T-helper 17 cell (primary cell): ENCODE measurements at places on chromosomes 5 and 9. TPM values are rescaled to one million over a fixed set of nuclear protein-coding genes. Genes with fewer than 3 reads are reported as not detected.

DNA sequence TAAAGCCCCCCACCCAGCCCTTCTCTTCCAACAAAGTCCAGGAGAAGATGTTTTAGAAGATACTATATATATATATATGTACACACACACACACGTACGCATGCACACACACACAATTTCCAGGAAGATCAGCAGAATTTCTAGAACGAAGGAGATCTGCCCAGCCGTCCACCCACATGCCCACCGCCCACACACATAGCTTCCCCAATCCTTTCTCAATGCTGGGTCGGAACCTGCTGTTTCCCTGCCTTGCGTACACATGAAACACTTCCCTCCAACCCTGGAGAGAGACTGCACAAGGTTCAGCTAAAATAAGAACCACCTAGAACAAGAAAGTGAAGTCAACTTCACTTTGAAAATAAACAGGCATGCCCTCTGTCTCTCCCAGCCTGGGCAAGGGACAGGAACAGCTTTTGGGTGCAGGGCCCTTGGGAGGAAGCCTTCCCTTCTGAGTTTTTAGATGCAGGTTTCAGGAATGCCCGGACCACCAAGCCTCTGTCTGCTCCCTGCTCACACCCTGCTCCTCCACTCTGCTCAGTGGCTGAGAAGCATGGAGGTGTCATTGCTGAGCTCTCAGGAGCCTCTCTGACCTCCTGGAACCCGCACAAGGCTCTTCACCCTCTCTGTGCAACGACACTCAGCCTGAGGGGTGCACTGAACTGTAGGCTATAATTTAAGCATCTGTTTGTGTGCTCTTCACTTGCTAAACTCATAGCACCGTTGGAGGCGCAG is 149.4 kb downstream of the C5orf15 start:
- H3K36me3 ChIP-seq = peaks cover 3% of the 10 kb centered on the region
- H3K27me3 ChIP-seq = peaks cover 90% of the 10 kb centered on the region
- H3K4me1 ChIP-seq = peaks cover 18% of the 10 kb centered on the region
- no peak for DNase-seq
- no peak overlapping the region for H3K27ac ChIP-seq

DNA sequence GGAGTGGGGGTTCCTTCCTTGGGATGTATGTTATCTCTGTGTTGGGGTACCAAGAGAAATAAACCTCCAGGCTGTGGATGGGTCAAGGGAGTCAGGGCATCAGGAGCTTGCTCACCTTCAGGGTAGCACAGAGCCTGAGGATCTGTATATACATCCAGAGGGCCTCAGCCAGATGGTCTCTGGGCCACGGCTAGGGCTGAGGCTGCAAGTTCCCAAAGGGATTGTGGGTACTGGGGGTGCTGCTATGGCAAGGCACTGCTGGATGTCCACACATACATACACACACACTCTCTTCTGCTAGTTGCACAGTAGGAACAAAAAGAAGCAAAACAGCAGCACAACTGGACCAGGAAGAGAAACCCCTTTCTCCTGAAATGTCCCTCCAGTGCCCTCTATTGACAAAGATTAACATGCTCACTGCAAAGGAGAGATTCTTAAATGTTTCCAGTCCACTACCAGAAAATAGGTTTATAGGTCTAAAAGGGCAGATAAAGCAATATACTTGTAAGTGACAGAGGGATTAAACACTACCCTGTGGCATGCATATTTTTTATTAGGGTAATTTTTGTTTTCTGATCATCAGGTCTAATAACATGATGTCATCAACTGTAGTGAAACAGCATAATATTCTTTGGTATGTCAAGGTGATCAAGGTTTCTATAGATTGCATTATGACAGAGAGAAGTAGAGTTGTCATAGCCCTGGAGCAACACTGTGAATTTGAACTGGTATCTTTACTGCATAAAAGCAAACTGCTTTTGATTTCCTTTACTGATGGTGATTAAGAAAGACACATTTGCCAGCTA is 56.3 kb upstream of the KCNN2 start:
- H3K27me3 ChIP-seq = no peaks in the 10 kb centered on the region
- H3K27ac ChIP-seq = no peak overlapping the region
- H3K36me3 ChIP-seq = no peaks in the 10 kb centered on the region
- H3K4me1 ChIP-seq = no peaks in the 10 kb centered on the region
- no peak for DNase-seq

DNA sequence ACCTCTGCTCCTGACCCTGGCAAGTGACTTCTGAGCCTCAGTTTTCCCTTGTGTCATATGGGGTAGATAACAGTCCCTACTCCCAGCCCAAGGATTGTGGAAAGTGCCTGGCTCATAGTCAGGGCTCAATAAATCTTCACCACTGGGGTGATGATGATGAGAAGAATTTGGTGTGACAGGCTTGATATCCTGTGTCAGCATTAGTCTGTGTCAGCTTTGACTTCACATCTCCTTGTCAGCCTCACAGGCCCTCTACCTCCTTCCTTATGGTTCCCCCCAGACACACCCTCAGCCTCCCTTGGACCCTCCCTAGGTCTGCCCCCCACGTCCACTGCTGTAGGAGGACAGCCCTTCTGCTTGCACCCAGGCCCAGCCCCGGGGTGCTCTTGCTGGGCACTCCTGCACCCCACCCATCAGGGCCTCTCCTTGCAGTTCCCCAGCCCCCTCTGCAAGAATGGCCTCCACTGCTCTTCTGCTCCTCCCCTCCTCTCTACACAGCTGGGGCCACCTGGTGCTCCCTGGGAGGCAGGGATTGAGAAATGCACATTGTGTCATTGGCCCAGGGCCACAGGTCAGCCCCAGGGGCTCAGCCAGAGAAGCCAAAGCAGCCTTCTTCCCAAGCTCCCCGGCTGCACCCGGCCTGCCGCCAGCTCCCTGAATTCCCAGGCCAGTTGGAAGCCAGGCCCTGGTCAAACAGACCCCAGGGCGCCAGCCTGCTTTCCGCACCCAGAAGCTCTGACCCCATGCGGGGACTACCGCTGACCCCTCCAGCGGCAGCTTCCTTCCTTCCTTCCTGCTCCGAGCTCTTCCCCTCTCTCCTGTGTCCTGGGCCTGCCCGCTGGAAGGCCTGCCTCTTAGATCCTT is 7.7 kb downstream of the FGFR4 start:
- peaks cover 4% of the 10 kb centered on the region for H3K4me1 ChIP-seq
- no peak overlapping the region for H3K4me3 ChIP-seq
- peaks cover 7% of the 10 kb centered on the region for H3K27me3 ChIP-seq

DNA sequence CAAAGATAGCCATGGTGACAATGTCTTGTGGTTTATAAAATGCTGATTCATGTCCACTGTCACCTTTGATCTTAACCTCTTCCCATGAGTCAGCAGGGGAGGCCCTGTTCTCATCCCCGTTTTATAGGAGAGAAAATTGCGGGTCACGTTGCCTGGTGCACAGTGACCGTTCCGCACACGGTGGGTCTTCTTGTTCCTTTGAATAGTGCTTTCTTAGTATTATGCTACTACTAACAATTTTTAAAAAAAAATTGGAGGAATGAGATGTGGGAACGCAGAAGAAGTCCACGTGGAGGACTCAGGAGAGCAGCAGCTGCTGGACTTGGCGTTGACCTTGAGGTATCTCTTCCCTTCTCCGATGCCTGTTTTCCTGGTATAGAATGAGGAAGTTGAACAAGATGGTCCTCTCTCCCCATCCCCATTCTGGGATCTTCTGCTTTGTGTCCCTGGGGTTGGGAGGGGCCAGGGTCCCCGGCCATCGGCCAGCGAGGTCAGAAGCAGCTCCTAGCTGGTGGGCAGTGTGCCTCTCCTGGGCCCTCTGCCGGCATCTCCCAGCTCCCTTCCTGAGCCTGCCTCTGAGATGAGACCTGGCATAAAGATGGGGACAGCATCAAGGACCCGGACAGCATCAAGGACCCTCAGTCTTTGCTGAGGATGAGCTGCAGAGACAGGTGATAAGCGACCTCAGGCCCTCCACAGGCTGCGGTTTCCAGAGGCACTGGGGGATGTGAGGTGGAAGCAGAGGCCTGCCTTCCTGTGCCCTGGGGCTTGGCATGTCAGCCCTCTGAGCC is 143.9 kb downstream of the C9orf50 start:
- H3K36me3 ChIP-seq = no peaks in the 10 kb centered on the region
- no peak overlapping the region for H3K4me3 ChIP-seq
- H3K27ac ChIP-seq = no peak overlapping the region
- H3K27me3 ChIP-seq = no peaks in the 10 kb centered on the region
- DNase-seq = no peak

DNA sequence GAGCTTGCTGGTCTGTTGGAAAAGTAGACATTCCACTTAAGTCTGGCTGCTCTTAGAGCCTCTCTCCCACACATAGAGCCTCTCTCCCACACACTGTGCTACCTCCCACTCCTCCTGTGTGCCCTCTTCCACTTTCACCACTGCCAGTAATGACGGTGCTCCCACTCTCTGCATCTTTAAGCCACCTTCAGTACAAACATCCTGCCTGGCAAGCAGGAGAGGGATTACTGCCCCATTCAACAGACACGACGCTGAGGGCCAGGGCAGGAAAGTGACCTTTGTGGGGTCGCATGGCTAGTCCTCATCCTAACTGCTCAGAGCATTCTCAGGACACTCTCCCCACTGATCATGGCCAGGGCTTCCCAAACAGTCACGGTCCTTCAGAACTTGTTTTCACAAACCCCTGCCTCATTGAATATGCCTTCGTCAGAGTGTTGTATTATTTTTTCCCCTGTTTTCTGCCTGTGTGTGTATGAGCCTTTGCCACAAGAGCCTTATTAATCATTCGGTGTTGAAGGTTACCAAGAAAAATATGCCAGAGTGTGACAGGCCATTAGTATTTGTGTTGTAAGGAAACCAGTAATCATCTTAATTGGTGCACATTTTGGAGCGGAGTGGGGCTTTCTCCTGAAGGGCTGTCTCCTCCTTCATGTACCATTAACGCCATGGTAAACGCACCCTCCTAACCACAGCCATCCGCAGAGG is 87.1 kb upstream of the SAP30L start:
- H3K27me3 ChIP-seq = no peaks in the 10 kb centered on the region
- DNase-seq = no peak
- no peak overlapping the region for H3K4me3 ChIP-seq
- H3K4me1 ChIP-seq = peaks cover 24% of the 10 kb centered on the region

SARDH gene
- total RNA-seq = 6.8 TPM

DNA sequence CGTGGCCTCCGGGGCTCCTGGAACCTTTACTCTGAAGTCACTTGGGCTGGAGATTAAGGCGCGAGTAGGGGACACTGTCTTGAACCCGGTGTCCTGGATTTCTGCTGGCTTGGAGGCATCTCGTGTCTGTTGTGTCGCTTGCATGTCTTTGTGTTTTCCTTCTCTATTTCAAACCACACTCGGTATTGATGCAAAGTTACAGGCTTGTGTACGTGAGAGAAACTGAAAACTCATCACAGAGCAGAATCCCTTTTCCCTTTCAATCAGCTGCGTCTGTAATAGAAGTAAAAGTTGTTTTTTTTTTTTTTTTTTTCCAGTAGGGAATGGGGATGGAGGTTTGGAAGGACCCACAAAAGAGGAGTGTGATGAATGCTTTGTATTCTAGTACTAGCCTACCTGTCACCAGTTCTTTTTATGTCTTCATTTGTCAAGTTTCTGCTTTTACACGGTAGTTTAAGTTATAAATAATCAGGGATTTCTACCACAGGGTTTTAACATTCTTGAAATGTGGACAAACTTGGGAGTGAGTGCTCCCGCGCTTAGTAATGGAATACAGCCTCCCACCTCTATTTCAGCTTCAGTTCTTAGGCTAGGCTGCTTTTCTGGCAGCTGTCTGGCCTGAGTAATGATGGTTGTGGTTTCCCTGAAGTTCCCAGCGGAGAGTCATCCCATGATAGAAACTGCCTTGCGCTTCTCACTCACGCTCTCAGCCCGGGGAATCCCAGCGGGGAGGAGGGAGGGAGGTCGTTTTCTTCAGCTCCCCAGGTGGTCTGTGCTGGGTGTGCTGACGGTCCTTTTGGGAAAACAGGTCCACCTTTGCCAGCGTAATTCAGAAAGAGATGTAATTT is 763 bp downstream of the TJP2 start:
- H3K4me1 ChIP-seq = peaks cover 40% of the 10 kb centered on the region
- peaks cover 11% of the 10 kb centered on the region for H3K27me3 ChIP-seq
- H3K27ac ChIP-seq = peak overlapping the region; percentile 37
- peaks cover 6% of the 10 kb centered on the region for H3K36me3 ChIP-seq
- peak; percentile 16 for DNase-seq
- H3K4me3 ChIP-seq = peak overlapping the region; percentile 90

TMEM215 gene
- not detected for total RNA-seq

- H3K4me3 ChIP-seq = no peak overlapping the region
- H3K27me3 ChIP-seq = no peaks in the 10 kb centered on the region
- no peak for DNase-seq
- H3K27ac ChIP-seq = no peak overlapping the region
- H3K4me1 ChIP-seq = no peaks in the 10 kb centered on the region
- H3K36me3 ChIP-seq = no peaks in the 10 kb centered on the region
Observed at GRCh38 chr9:17052626-17053025, 82.2 kb upstream of the CNTLN start.

- peaks cover 4% of the 10 kb centered on the region for H3K27me3 ChIP-seq
- no peaks in the 10 kb centered on the region for H3K36me3 ChIP-seq
- H3K4me1 ChIP-seq = peaks cover 17% of the 10 kb centered on the region
- DNase-seq = no peak
Observed at GRCh38 chr9:109914280-109915027, 134.5 kb downstream of the PALM2AKAP2 start.

GRCh38 chr5:178240341-178240741 is 7.7 kb upstream of the PHYKPL start:
- no peaks in the 10 kb centered on the region for H3K27me3 ChIP-seq
- H3K27ac ChIP-seq = no peak overlapping the region
- H3K36me3 ChIP-seq = no peaks in the 10 kb centered on the region
- DNase-seq = no peak
- H3K4me1 ChIP-seq = peaks cover 24% of the 10 kb centered on the region
